Stimulated activated CD4-positive, alpha-beta T cell treated with anti-CD3 and anti-CD28 coated beads, Interleukin-1b, Interleukin-23, amount 100 ng/mL, for 1 hour (primary cell): ENCODE measurements at places on chromosomes 1 and 21.

DNA sequence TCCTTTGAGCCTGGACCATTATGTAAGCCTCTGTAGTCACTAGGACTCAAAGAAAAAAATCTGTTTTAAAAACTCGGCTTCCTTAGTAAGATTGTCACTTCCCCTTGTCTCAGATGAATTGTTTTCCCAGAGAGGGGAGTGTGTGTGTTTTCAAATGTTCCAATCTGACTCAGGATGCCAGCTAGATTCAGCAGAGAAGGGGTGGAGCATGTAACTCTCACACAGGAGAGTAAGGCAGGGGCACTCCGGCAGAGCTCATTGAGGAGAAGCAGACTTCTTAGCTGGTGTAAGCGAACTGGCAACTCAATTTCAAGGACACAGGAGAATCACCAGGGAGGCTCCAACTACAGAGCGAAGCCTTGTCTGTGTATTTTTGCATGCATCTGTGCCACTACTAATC is 623.2 kb downstream of the LMO4 start:
- DNase-seq: no peak

DNA sequence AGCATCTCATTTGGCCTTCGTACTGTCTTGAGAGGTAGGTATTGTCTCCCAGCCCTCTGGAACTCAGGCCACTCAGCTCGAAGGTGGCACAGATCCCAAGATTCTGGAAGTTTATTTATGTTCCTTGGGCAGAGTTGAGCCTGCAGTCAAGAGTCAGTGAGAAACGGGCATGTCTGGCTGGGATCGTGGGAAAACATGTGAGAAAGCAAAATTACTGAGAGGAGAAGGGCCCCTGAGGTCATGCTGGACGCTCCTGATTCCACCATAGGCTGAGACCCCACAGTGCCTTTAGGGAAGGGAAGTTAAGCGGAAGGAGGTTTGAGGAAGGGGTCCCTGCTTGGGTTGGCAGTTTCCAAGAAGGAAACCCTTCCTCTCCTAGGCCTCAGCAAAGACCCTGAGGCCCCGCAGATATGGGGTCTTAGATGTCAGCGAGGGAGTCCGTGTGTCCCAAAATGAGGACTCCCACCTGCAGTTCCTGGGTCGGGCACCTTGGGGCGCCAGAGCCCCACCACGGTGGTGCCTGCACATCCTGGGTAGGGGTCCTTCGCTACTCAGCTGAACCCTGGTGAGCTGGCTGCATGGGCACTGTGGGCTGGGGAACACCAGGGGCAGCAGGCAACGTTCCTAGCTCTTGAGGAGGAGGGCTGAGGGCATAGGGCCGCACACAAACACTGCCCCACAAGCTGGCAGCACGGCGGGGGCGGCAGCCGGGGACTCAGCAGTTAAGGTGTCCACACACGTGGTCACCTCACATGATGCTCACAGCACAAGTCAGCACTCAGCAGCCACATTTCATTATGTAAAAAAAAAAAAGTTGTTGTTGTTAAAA is 12.3 kb upstream of the SEMA4A start:
- DNase-seq: no peak

DNA sequence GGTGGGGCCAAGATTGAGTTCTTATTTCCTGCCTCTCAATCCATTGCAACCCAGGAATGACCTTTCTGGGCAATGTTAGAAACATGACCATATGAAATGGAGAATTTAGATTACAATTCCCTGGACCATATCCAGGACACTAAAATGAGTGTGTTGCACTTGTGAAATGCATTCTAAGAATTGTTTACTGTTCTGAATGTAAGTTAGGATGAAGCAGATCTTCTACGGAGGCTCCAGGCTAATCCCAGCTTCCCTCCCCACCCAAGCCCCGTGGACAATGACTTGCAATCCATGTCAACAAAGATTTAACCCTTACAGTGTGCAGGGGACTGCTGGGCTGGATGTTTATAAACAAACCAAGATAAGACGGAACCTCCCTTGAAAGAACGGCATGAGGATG is 31.7 kb upstream of the HAO2 start:
- no peak for DNase-seq

DNA sequence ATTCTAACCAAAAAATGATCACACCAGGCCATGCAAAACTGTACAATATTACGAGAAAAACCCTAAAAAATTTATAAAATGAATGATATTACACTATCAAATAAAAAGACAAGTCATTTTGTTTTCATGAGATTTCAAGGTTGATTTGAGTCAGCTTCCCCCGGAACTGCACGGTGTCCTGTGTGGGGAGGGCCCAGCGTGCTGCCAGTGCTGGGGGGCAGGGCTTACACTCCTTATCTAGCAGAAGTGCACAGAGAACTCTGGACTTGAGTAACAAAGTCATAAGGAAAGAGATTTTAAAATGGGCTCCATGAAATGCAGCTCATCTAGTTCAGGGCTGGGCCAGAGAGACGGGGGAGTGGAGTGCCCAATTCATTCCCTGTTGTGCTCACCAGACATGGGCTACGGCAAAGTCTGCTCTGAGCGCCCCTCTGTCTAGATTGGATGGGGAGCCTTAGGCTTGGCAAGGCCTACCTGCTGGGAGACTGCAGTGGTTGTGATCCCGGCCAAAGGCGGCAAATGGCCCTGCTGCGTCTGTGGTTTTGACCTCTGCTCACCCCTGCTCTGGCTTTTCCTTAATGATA is 50.1 kb downstream of the COQ8A start:
- no peak for DNase-seq

DNA sequence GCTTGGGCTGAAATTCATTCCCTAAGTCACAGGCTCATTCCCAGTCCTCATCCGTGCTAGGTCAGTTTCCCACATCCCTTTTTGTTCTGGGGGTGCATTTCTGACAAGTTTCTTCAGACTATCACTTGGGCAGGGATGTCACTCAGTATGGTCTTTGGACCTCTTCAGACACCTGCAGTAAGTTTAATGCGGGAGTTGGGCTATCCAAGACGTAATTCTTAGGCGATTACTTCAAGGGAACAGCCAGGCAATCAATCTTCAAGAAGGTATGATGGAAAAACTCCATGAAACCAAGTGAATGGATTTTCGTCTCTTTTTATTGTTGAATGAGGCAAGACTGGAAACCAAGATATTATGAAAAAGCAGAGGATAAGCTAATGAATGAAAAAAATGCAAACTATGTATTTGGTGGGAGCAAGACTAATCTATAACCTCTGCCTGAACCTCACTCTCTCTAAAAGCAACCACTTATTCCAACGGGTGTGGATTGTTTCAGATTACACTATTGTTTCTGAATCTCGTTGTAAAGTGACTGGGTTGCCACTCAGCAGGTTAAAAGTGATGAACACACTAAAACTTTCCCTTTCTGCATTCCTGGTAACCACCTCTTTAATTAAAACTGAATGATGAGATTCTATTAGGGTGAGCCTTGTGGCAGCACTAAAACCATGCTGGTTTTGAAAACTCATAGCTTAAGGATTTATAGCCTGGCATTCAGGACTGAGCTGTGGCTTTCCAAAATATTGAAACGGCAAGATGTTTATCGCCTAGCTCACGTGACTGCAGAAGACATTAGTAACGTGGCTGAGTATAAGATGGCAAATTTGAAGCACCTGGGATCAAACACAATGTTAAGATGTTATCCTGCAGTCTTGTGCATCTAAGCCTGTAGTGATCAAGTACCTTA is 1.1 kb downstream of the RASAL2 start:
- DNase-seq: no peak
